ENCODE measurements at places on chromosomes 16 and 17.

DNA sequence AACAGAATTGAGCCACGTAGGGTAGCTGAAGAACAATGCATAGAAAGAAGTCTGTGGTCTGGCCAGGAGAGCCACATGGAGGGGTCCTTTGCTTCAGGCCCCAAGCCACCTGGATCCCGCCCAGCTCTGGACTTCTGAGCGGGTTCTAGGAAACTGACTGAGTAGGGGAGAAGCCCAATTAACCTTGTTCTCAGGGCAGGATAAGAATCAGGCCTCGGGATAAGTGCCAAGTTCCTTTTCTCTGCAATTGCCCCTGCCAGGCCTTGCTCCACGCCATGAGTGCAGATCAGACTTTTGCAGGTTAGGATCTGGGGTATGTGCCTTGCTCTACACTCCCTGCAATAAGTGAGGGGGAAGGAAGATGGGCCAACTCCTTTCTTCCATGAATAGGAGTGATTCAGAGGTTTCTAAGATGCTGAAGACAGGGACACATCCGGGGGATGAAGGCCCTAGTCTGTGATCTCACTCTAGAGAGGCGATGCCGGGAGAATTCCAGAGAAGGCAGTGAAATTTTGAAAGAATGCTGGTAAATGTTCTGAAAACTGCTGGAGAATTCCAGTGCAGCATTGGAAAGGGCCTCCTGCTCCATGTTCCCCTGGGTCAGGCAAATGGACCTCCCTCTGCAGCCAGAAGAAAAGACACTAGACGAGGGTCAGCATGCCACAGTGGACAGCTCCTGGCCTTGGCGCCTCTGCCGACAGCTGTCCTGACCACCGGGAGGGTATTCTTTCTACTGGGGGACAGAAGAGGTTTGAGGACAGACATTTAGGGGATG is 5.8 kb downstream of the NEUROD2 start:
- no peak for DNase-seq

DNA sequence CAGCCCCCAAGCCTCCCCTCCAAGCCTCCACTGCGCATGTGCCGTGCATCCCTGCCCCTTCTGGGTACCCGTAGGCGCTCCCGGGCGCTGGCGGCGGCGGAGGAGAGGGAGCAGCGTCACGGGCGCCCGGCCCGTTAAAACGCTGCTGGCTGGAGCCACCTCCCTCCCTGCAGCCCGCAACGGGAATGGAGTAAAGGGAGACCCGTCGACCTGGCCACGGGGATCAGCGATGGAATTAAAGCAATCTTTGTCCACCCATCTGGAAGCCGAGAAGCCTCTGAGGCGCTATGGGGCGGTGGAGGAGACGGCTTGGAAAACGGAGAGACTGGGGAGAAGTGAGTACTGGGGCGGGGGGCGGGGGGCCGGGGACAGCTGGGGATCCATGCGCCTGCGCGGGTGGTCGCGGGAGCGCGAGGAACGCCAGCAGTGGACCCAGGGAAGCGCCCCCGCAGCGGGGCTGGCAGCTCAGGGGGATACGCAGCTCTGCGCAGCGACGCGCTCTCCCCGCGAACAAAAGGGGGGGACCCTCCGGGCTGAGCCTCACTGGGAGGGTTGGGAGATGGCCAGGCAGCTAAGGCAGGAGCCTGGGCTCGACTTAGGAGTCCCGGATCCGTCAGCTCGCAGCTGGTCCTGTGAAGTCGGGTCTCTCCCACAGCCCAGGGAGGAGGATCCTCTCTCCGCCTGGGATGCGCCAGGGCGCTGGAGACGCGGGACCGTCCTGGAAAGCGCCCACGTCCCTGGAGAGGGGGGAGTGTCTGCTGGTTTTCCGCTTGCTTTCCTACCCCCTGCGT is at the start of gene BMERB1:
BMERB1 (plus strand) TSS at position 164 of the 791 bp plus-strand sequence; CDS start at position 230, 66 bp downstream.
- peak; percentile 13 for DNase-seq

DNA sequence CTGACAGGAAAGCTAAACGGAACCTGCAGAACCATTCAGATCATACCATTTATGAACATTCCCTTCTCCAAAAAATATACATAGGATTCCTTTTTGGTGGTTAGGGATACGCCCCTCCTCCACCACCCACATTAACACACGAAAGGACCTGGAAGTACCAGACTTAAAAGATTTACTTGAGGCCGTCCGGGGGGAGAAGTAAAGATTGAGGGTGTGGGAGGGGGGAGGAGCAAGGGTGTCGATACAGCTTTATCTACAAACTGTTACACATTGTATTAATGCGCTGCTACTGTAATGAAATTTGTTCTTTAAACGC is 537 bp downstream of the PALB2 start:
- no peak for DNase-seq

DNA sequence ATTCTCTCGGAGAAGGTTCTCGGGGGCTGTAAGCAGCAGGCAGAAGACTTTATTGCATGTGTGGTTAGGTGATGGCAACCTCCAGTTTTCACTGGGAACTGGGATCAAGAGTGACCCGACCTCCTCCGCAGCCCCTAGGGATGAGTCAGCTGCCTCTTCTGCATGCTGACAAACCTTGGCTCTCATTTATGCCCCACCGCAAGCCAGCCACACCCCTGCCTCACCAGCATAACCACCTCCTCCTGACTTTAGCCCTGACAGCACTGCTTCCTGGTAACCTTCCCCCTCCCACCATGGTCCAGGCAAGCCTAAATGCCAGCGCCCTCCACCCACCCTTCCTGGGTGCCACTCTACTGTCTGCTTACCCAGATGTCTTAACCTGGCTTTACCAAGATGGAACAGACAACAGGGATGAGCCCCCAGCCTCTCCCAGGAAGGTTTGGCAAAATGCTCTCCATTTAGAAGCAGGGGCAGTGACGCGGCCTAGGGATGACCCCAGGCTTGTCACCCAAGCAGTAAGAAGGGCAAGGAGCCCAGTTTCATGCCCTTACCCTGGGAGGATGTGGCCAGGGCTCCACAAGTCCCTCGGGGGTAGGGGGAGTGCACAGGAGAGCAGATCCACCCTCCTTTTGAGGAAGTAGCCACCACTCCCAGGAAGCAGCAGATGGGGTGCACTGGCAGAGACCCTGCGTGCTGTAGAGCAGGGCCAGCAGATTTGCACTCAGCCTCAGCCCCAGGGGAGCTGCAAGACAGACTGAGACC is 73.5 kb downstream of the GOSR1 start:
- no peak for DNase-seq

GRCh38 chr16:7887316-7887715 is 554.7 kb downstream of the RBFOX1 start:
- DNase-seq = no peak

- no peak for DNase-seq
Measured at GRCh38 chr17:62163847-62164246, 98.8 kb upstream of the MED13 start.

DNA sequence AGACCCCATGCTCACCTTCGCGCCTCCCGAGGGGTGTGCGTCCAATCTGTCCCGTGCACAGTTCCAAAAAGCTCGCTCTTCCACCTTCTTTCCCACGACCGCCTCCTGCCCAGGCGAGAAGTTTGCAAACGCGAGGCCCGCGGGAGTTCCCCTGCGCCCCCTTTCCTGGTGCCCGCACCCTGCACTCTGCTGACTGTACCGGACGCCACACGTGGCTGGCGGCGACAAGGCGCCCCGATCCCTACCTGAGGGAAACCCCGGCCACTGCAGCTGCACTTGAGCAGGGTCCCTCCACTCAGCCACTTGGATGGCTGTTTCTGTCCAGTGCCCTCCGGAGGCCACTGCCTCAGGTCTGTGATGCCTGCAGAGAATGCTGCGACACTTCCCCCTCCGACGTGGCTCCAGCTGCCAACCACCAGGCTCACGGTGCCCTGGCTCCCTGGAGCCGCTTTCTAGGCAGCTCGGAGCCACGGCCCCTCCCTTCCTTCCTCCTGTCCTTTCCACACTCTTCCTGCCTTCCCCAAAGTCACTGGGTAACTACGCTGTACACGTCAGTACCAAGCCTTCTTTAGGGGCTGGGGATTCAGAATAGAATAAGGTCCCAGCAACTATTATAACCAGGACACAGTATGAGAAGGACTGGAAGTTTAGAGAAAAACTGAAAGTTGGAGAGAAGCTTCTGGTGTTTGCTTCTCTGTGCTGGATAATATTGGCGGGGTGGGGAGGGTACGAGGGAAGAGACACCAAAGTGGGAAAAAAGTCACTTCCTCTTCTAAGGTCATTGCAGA is at the start of gene MLKL:
MLKL (minus strand) TSS at position 425 of the 788 bp plus-strand sequence. CDS start 5,105 bp downstream, outside the sequence.
- peak; percentile 53 for DNase-seq

DNA sequence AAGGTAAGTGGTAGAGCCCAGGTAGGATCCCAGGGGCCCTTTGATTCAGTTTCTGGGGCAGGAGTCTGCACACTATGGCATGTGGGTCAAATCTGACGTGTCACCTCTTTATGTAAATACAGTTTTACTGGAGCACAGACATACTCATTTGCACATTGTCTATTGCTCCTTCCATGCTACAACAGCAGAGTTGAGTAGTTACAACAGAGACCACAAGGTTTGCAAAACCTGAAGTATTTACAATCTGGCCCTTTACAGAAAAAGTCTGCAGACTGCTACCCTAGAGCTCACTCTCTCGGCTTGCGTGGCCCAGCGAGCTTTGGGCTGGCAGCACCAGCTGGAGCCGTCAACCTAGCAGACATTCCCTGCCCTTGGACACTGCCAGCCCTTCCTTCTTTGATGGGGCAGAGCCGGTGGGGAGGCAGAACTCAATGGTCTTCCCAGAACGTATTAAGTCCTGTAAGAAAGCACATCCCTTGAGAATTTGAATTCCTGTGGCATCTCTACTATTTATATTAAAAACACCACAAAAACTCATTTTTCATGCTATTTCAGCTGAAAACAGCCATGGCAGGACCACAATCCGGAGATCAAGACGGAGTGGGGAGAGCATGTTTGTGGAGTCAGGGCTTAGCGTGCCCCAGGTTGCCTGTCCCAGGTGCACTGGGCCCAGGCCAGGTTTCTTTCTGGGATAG is 133.1 kb upstream of the NUDT7 start:
- no peak for DNase-seq

DNA sequence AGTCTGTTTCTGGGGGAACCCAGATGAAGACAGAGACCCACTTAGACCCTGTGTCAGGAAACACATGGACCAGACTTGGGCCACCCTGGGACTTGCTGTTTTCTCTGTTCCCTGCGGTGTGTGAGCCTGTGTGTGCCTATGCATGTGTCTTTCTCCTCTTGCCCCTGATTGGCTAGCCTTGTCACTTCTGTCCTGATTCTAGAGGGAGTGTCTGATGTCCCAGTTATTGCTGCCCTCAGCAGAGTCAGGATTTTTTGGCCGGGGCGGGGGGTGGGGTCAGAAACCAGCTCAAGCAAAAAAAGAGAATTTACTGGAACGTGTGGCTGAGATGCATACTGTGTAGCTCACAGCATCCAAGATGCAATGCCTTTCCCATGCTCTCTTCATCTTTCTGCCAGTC is 30.5 kb downstream of the PLCG2 start:
- no peak for DNase-seq

- no peak for DNase-seq
Measured at GRCh38 chr16:27460663-27461482, 58.9 kb downstream of the IL21R start.

GRCh38 chr17:19867079-19867328 is 732 bp downstream of the ULK2 start:
- DNase-seq = peak; percentile 9

DNA sequence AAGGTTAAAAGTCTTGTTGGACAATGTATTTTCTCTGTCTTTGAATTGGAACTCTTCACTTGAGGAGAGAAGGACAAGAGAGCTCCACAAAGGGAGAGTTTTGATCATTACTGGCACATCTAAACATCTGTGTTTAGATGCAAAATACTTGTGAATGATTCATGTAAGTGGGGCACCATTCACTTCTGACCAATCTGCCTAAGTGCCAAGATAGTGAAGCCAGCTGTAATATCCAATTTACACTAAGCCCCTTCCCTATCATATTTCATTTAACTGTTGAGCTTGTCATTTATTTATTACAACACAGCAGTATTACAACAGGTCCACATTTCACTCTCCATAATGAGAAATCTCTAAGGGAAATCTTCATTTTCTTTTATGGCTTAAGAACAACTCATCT is 832.3 kb upstream of the GOT2 start:
- no peak for DNase-seq
